DND-41 (cell line): ENCODE measurements at places on chromosomes 1 and 21.

DNA sequence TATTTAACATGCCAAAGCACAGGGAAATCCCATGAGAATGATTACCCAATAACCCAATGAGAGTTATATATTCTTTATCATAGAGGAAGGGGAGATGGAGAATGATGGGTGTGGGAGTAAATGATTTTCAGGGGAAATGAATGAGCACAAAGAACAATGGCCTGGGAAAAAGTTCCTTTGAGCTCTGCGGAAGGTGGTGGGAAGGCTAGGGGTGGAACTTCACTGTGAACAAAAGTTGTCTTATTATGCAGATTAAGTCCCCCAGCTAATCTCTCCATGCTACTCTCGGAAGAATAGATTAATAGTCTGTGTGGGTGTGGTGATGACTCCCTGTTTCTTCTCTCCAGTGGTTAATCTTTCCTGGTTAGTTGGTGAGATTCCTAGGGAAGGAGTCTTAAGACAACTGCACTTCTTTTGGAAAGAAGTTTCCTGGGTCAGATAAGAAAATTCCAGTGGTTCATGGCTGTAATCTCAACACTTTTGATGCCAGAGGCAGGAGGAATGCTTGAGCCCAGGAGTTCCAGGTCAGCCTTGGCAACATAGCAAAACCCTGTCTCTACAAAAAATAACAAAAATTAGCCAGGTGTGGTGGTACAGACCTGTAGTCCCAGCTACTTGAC, 71.6 kb downstream of the DNTTIP2 start:
- H3K27me3 ChIP-seq = no peaks in the 10 kb centered on the region
- no peak for DNase-seq
- no peak overlapping the region for H3K4me3 ChIP-seq
- no peaks in the 10 kb centered on the region for H3K36me3 ChIP-seq

GRCh38 chr1:28526886-28527285, 21.0 kb downstream of the RCC1 start:
- peaks cover 62% of the 10 kb centered on the region for H3K36me3 ChIP-seq
- no peak overlapping the region for H3K27ac ChIP-seq
- H3K27me3 ChIP-seq = no peaks in the 10 kb centered on the region
- H3K4me1 ChIP-seq = 0 out of 2 replicates have a peak, but pooled peaks cover 3% of the 10 kb centered on the region
- no peak overlapping the region for H3K4me3 ChIP-seq

- no peaks in the 10 kb centered on the region for H3K36me3 ChIP-seq
- H3K4me1 ChIP-seq = no peaks in the 10 kb centered on the region
- H3K27ac ChIP-seq = no peak overlapping the region
- peaks cover 21% of the 10 kb centered on the region for H3K27me3 ChIP-seq
Measured at GRCh38 chr21:37877171-37877570, 39.1 kb downstream of the KCNJ6 start.

DNA sequence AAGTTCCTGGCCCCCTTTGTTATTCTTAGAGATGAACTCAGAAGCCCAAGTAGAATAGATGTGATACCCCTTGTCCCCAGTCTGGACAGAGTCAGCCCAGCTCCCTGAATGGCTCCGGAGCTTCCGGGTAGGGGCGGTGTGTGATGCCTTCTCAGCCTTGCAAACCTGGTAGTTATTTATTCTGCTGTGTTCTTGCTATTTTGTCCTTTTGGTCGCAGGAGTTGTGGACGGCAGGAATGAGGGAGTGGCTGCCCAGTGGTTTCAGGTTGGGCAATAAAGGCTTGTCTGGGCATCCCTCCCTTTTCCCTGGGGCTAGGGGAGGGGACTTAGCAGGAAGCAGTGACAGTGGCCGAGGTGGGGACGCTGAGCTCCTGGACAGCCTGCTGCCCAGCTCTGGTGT, 2.8 kb downstream of the PTPRU start:
- no peak for DNase-seq
- peaks cover 23% of the 10 kb centered on the region for H3K27me3 ChIP-seq
- no peak overlapping the region for H3K4me3 ChIP-seq
- no peaks in the 10 kb centered on the region for H3K36me3 ChIP-seq
- H3K4me1 ChIP-seq = peaks cover 36% of the 10 kb centered on the region

DNA sequence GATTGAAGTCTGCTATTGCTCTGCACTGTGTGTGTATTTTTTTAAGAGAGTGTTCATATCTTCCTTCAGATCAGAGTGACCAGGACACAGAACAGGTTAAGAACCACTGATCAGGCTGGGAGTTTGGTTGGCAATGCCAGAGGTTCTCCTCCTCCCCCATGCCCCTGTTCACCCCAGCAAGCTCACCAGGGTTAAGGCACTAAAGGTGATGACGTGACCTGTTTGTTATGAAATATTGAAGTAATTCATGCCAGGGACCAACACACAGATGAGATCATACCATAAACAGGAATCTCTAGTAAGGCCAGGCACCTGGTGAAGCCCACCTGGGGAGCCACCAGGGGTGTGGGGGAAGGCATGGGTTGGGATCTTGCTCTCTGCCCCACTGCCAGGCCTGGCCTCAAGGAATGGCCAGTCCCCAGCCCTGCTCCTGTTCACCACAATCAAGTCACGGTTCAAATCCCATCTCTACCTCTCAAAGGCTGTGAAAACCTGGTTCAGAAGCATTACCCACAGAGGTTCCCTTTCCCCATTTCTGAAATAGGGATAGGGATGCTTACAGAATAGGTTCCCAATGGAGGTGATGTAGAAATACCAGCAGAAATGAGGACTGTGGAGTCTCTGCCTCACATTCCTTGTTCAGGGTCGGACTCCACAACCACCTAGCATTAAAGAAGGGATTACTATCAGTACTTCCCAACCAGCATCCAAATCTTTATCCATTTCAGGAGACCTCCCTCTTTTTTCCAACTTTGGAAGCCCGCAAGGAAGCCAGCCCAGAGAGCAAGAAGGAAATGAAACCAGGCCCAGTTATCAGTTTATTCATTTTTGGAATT, 2.4 kb downstream of the ID3 start:
- no peak for DNase-seq
- peaks cover 32% of the 10 kb centered on the region for H3K27me3 ChIP-seq
- peaks cover 58% of the 10 kb centered on the region for H3K4me1 ChIP-seq
- peak overlapping the region; percentile 18; the same call in 1 of the 2 replicates for H3K27ac ChIP-seq
- no peaks in the 10 kb centered on the region for H3K36me3 ChIP-seq

DNA sequence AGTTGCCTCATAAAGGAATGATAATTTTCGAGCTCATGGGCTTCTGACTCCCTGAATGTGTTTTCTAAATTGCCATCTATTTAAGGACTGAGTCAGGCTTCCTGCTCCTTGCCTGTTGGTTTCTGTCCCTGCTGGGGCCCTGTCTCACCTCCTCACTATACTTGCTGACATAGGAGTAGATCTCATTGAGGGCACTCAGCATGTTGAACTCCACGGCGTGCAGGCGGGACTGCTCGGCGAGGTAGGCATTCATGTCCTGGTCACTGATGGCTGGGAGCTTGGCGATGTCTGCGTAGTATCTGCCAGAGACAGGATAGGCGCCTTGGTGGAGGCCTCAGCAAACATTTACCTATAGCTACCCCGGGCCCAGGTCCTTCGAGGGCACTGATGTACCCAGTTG, 116.9 kb upstream of the CD34 start:
- H3K27me3 ChIP-seq = peaks cover 27% of the 10 kb centered on the region
- no peak for DNase-seq
- no peak overlapping the region for H3K27ac ChIP-seq
- H3K4me1 ChIP-seq = no peaks in the 10 kb centered on the region
- no peaks in the 10 kb centered on the region for H3K36me3 ChIP-seq

- H3K27ac ChIP-seq = no peak overlapping the region
- no peaks in the 10 kb centered on the region for H3K4me1 ChIP-seq
- H3K4me3 ChIP-seq = no peak overlapping the region
- no peaks in the 10 kb centered on the region for H3K27me3 ChIP-seq
Measured at GRCh38 chr1:40583980-40584379, 52.5 kb downstream of the ZNF684 start.

- DNase-seq = no peak
- peaks cover 2% of the 10 kb centered on the region for H3K27me3 ChIP-seq
- no peak overlapping the region for H3K4me3 ChIP-seq
- no peaks in the 10 kb centered on the region for H3K36me3 ChIP-seq
Measured at GRCh38 chr1:176857632-176858031, 306.9 kb downstream of the ASTN1 start.

GRCh38 chr1:193767886-193768285, 581.5 kb upstream of the B3GALT2 start:
- no peaks in the 10 kb centered on the region for H3K36me3 ChIP-seq
- H3K4me3 ChIP-seq = no peak overlapping the region
- no peak for DNase-seq
- H3K27ac ChIP-seq = no peak overlapping the region

DNA sequence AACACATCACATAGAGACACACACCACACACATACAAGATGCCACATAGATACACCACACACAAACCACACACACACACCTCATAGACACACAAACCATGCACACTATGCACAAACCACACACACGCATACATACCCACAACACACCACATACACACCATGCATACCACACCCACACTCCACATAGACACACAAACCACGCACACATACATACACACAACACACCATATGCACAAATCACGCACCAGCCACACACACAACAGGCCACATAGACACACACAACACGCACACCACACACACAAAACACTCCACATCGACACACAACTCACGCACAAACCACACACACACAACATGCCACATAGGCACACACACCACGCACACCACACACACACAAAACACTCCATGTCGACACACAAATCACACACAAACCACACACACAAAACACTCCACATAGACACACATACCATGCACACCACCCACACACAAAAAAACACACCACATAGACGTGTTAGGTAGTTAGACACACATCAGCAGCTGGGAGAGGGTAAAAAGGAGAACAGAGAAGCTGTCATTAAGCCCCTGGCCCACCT, 49.5 kb upstream of the SLC19A1 start:
- no peak for DNase-seq
- no peak overlapping the region for H3K4me3 ChIP-seq

DNA sequence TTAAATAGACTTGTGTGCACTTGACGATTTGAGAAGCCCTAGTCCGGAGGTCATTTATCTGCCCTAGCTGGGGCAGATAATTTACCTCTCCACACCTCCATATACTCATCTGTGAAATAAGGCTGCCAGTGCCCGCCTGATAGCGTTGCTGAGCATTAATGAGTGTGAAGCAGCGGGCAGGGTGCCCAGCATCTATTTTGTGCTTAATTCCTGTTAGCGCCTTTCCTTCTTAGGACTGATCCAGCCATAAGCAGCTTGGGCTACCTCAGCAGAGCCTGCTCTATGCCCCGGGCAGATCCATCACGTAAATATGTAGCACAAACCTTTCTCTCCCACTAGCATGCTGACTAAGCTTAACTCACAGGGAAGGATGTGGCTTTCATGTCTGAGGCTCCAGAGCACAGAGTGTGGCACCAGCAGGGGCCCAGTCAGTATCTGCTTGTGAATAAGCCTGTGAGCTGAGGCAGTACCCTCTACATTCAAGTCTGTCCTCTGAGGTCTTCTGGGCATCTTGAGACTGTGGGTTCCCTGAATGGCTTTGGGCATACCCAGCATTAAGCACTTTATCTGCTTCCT, 21.5 kb upstream of the RNF187 start:
- no peak for DNase-seq
- no peaks in the 10 kb centered on the region for H3K36me3 ChIP-seq
- no peaks in the 10 kb centered on the region for H3K4me1 ChIP-seq

DNA sequence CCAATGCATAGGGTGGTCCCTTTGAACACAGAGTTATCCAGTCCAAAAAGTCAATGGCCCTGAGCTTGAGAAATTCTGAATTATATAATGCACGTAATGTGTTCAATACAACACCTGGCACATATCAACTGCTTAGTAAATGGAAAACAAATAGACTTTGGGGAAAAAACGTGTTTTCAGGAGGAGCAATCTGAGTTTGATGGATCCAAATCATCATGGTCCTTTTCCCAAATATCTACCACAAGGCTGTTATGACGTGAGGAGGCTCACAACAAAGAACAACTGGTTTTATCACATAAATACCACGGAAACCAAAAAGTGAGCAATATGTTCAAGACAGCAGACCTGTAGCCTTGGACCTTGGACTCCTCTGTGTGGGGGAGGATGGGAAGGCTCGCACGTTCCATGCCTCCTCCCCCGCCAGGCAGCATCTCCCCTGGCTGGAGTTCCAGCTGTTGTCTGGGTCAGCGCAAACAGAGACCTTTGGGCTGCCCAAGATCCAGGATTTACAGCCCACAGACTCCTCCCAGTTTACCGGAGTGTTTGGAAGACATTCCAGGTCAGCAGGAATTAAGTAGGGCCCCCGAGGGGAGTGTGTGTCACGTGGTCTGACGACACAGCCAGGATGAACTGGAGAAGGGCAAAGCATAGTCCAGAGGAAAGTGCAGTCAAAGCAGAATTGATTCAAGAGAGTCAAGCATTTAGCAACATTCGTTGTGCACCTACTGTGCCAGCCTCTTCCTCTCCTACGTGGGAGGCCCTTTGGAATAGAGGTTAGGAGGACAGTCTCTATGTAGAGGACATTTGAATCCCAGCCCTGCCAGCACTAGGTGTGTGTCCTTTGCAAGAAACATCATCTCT, 32.2 kb upstream of the MED18 start:
- H3K4me1 ChIP-seq = no peaks in the 10 kb centered on the region
- DNase-seq = no peak
- H3K27ac ChIP-seq = no peak overlapping the region
- H3K4me3 ChIP-seq = no peak overlapping the region

GRCh38 chr1:58815686-58816071, 31.8 kb upstream of the JUN start:
- peak overlapping the region; percentile 98 for H3K27ac ChIP-seq
- no peaks in the 10 kb centered on the region for H3K36me3 ChIP-seq
- H3K4me1 ChIP-seq = peaks cover 17% of the 10 kb centered on the region
- H3K27me3 ChIP-seq = no peaks in the 10 kb centered on the region
- DNase-seq = no peak

DNA sequence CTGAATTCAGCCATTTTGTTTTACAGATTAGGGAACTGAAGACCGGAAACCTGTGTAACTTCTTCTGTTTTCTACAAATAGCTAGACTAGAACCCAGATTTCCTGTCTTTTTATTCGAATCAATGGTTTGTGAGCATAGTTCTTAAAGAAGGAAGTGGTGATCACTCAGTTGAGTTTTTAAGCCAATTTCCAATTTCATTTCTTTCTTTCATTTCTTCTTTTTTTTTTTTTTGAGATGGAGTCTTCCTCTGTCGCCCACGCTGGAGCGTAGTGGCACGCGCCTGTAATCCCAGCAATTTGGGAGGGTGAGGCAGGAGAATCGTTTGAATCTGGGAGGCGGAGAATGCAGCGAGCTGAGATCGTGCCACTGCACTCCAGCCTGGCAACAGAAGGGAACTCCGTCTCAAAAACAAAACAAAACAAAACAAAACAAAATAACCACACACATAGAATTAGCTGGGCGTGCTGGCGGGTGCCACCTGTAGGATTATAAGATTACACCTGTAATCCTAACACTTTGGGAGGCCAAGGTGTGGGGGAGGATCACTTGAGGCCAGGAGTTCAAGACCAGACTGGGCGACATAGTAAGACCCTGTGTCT, 3.0 kb upstream of the MDM4 start:
- no peak for DNase-seq
- no peaks in the 10 kb centered on the region for H3K27me3 ChIP-seq
- no peak overlapping the region for H3K4me3 ChIP-seq
- H3K4me1 ChIP-seq = peaks cover 36% of the 10 kb centered on the region
